ENCODE measurements at places on chromosomes 16 and 17.

DNA sequence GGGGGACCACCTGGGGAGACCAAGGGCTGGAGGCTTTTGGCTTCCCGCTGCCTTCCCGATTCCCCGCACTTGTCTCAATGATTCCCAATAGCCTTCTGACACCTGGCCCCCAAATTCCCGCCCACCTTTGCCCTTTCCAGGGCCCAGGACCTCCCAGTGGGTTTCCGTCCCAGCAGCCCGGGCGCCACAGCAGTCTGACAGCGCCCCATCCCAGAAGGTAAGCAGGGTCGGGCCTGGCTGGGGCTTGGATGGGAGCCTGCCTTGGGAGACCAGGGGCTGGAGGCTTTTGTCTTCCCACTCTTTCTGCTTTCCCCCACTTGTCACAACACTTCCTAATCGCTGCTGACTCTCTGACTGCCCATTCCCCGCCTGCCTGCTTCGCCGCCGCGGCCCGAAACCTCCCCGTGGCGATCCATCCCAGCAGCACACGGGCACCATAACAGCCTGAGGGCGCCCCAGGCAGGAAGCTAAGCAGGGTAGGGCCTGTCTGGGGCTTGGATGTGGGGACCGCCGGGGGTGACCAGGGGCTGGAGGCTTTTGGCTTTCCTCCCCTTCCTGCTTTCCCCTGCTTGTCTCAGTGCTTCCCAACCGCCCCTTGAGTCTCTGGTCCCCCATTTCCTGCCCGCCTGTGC, 2289.3 kb downstream of the TP53TG3F start:
- no peak for DNase-seq

GRCh38 chr16:5604770-5605169, 507.2 kb upstream of the EEF2KMT start:
- no peak for DNase-seq

GRCh38 chr17:34721326-34721725, 141.9 kb downstream of the TMEM132E start:
- DNase-seq: no peak

GRCh38 chr17:6090253-6090652, 20.1 kb downstream of the WSCD1 start:
- no peak for DNase-seq

DNA sequence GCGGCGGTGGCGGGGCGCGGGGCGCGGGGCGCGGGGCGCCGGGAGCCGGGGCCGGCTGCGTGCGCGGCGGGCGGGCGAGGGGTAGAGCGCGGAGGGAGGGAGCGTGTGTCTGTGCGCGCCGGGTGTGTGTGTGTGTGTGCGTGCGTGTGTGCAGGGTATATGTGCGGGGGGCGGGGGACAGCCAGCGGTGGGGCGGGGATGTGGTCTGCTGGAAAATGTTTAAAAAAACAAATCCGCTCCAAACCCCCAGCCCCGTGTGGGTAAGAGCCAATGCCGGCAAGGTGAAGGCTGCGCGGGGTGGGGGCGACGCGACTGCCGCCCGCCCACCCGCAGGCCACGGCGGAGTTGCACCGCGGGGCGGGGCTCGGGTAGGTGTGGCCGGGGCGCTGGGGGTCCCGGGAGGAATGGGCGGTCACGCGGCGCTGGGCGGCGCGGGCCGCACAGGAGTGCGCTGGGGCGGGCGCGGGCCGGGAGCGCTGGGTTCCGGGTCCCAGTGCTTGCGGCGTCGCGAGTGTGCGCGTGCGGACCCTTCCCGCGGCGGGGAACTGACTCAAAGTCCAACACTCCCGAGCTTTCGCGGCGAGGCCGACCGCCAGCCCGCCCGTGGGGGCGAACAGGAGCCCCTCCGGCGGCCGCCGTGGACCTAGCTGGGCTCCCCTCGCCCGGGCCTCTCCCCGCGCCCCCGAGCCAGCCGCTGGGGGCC, at the start of gene CYGB:
Gene CYGB, minus strand, starts transcription at position 132 of the 703 bp plus-strand sequence. CDS start 167 bp downstream, outside the sequence.
- no peak for DNase-seq

GRCh38 chr16:28823291-28823872, 583 bp downstream of the ATXN2L start:
- DNase-seq: no peak

DNA sequence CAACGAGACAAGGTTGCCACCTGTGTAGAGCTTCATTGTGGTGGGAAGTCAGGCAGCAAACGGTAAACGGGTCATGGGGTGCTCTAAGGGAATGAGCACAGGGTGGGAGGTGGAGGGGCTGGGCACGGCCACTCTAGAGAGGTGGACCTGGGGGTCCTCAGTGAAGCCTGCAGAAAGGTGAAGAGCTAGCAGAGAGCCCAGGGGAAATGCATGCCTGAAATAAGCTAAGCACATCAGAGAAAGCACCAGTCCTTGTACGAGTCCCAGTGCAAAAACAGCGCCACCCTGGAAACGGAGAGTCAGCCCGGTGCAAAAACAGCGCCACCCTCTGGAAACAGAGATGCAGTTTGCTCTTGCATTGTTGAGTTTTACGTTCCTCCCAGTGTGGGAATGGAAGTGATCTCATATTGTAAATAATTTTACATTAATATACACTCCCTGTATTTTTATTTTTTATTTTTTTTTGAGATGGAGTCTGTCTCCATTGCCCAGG, 65.0 kb downstream of the TBC1D16 start:
- DNase-seq: peak; percentile 45

DNA sequence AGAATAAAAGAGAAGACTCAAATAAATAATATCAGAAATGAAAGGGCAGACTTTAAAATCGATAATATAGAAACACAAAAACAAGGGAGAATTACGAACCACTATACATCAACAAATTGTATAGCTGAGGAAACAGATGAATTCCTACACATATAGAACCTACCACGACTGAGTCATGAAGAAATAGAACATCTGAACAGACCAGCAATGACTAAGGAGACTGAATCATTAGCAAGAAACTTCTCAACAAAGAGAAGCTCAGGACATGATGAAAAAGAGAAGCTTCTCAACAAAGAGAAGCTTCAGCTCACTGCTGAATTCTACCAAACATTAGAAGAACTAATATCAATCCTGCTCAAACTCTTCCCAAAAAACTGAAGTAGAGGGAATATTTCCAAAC, 255.9 kb downstream of the CEP112 start:
- DNase-seq: no peak

DNA sequence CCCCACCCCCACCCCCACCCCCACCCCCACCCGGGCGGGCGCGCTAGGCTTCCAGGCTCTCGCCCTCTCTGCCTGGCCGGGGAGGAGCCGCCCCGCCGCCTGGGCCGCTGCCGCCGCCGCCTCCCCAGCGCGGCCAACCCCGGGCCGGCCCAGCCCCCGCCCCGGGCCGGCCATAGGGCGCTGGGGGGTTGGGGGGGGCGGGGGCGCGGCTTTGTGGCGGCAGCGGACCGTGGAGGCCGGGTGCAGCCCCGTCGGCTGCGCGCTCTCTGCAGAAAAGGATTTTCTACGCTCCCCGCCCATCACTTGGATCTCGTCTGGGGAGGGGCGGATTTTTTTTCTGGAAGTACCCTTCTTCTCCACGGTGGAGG, 230.9 kb downstream of the MRTFB start:
- DNase-seq: peak; percentile 73

DNA sequence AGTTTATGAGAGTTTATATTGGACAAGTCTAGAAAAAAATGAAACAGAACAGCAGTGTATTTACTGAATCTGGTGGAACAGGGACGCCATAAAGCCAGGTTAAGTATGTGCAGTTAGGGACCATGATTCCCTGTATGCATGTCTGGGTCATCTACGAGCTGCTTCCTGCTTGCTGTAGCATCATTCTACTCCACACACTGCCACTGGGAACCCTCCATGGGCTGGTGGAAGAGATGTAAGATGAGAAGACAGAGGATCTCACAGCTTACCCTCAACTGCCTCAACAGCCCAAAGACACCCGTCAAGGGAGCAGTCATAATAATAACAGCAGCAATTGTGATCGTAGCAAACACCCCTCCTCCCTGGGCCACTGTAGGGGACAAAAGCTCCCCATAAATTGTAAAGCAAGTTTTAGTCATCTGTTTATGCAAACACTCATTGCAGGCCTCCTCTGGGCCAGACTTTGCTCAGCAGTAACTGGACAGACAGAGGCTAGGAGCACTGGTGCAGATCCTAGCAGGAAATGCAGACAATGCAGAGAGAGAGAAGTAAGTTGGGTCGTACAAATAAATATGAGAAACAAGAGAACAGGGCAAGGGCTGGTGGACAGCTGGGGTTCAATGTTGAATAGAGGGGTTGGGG, 188.0 kb downstream of the SOX9 start:
- DNase-seq: peak; percentile 10

DNA sequence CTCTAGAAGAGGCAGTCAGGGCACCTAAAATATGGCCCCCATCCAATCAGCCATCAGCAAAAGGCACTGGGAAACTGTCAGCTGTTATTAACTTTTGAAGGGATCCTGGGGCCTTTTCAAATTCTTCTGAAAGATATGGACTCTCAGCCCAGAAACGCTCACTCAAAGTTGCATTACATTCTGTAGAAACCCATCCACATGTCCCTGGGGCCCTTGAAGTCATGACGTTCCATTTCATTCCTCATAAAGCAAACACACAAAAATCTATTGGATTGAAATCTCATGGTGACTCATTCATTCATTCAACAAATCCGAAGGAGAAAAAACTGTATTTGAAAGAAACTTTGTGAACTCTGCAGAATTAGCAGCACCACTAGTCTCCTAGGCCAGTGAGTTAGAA, 215.3 kb downstream of the C16orf95 start:
- DNase-seq: no peak

DNA sequence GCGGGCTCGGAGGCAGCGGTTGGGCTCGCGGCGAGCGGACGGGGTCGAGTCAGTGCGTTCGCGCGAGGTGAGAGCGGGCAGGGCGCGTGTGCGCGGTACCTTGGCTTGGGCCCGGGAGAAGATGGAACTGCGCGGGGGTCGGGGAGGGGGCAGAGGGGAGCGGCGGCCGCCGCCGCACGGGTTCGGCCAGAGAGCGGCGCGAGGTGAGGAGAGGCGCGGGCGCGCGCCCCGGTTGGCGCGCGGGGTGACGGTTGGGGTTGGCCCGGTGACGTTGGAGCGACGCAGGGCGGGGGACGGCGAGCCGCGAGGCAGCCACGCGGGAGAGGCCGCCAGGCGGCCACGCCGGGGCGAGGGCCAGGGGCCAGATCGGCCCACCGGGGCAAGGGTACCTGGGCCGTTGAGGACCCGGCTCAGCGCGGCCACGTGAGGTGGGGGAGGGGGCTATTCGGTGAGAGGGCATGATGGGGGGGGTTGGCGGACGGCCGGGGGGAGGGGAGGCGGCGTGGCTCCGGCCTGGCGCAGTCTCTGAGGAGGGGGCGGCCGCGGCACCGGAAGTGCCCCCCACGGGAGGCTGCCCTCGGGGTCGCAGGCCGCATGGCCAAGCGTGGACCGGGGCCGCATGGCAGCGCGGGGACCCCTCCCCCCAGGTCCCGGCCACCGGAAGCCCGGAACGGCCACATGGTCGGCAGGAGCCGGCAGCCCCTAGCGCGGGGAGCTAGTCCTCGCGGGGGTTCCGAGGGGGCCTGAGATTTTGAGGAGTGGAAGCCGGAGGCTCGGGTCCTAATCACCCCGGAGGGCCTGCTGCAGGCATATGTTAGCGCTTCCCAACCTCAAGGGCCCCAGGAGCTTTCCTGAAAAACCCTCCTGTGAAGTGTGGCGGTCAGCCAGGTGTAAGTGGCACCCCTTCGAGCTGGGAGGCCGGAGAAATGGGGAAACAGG, 527 bp downstream of the EIF5A start:
- no peak for DNase-seq

GRCh38 chr16:57019746-57020145, 30.4 kb downstream of the NLRC5 start:
- DNase-seq: no peak

- no peak for DNase-seq
Measured at GRCh38 chr17:1022278-1023024, 25.5 kb downstream of the TIMM22 start.

Data from NCI-H774 (cell line).